IPS DF 6.9 (cell line): ENCODE measurements at places on chromosomes 5 and 9.

GRCh38 chr9:16683326-16683725, 187.1 kb downstream of the BNC2 start:
- no peaks in the 10 kb centered on the region for H3K27me3 ChIP-seq
- DNase-seq = no peak
- no peaks in the 10 kb centered on the region for H3K36me3 ChIP-seq
- no peak overlapping the region for H3K4me3 ChIP-seq
- 0 out of 2 replicates have a peak, but pooled peaks cover 3% of the 10 kb centered on the region for H3K4me1 ChIP-seq
- H3K27ac ChIP-seq = no peak overlapping the region

GRCh38 chr9:124595743-124596142, 88.5 kb upstream of the NR5A1 start:
- H3K27ac ChIP-seq = no peak overlapping the region
- H3K4me3 ChIP-seq = no peak overlapping the region
- H3K4me1 ChIP-seq = peaks cover 2% of the 10 kb centered on the region
- H3K27me3 ChIP-seq = no peaks in the 10 kb centered on the region

DNA sequence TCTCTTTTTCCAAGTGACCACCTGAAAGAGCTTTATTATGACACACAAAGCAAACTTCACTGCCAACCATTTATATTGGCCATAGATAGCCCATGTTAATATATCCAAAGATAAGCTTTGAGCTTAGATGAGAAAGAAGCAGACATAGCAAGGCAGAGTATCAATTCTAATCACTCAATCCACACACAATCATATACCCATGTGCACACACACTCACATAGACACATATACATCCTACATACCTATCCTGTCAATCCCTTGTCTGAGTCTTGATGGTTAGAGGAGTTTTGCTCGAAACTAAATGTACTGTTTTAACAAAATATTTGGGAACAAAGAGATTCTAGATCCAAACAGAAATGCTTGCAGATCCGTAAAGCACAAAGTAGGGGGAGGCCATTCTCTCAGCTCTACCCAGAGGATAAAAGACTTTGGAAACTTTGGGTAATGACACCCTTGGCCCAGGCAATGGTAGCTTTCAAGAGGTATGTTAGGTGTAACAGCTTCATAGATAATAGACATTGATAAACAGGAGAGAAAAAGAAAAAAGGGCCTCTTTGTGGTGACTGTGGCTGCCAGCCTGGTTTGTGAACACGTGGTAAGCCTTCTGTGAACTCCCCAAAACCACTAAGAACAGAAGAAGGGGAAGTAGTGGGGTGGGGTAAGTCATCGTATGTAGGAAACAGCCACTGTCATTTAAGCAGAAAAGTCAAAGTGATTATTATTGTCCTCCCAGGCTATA, 121.6 kb downstream of the TLR4 start:
- DNase-seq = no peak
- H3K36me3 ChIP-seq = no peaks in the 10 kb centered on the region
- H3K27ac ChIP-seq = no peak overlapping the region
- H3K27me3 ChIP-seq = no peaks in the 10 kb centered on the region

DNA sequence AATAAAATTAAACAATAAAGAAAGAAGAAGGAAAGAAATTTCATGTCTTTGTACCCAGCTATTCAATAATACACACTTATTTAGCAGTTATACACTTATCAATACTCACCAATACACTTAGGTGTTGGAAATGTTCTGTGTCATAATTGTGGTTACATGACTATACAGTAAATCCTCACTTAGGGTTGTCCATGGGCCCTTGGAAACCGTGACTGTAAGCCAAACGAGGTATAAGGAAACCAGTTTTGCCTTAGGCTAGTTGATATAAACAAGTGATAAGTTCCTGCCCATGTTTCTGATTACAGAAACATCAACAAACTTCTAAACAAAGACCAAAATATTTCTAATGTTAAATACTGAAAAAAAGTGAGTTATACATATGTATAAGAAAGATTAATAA, 10.0 kb upstream of the SLCO4C1 start:
- H3K4me3 ChIP-seq = no peak overlapping the region
- H3K36me3 ChIP-seq = no peaks in the 10 kb centered on the region
- no peaks in the 10 kb centered on the region for H3K27me3 ChIP-seq
- H3K4me1 ChIP-seq = no peaks in the 10 kb centered on the region

- no peak overlapping the region for H3K27ac ChIP-seq
- H3K4me3 ChIP-seq = peak overlapping the region; percentile 65; the same call in 1 of the 2 replicates
- peaks cover 2% of the 10 kb centered on the region for H3K36me3 ChIP-seq
- H3K4me1 ChIP-seq = no peaks in the 10 kb centered on the region; the same call in 1 of the 2 replicates
Measured at GRCh38 chr5:74638970-74639806, 1.3 kb downstream of the ENC1 start.

- H3K4me3 ChIP-seq = peak overlapping the region; percentile 93; the same call in 1 of the 2 replicates
- no peaks in the 10 kb centered on the region; the same call in 1 of the 2 replicates for H3K27me3 ChIP-seq
- no peak overlapping the region for H3K27ac ChIP-seq
- H3K4me1 ChIP-seq = peaks cover 2% of the 10 kb centered on the region; the same call in 1 of the 2 replicates
Measured at GRCh38 chr5:56816546-56817081, 1.3 kb downstream of the MAP3K1 start.

DNA sequence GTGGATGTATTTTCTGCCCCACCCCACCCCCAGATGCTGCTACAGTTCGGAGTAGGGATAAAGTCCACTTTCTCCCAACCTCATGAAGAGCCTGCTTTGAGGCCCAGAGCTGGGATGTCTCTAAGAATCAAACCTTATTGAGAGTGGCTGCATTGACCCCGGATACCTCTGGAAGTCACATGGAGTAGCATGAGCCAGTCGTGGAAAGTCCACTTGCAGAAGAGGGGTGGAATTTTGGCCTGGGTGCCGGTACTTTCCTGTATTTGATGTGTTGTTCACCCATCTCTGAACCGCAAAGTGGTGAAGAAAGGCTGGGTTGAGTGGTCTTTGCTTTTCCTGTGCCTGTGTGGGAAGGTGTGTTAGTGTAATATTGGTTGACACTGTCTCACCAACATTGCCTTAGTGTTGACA, 3.7 kb downstream of the OTULIN start:
- no peak for DNase-seq
- no peaks in the 10 kb centered on the region; the same call in 1 of the 2 replicates for H3K27me3 ChIP-seq
- H3K4me1 ChIP-seq = 0 out of 2 replicates have a peak, but pooled peaks cover 1% of the 10 kb centered on the region
- H3K4me3 ChIP-seq = no peak overlapping the region
- H3K36me3 ChIP-seq = no peaks in the 10 kb centered on the region

DNA sequence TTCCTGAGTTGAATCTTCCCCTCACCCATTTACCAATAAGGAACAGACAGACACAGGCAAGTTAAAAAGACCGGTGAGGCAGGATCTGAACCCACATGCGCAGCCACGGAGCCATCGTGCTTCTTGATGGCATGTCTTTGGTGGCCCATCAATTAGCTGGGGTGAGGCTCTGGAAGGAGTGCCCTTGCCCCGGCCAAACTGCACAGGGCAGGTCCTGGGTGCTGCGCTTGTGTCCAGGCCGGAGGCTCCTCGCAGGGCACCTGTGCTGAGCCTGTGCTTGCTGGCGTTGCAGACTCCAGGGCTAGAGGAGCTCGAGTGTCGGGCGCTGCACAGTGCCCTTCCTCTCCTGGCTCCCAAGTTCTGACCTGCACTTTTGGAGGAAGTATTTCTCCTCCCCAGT, 66.4 kb downstream of the PSMB7 start:
- no peak for DNase-seq
- H3K4me3 ChIP-seq = no peak overlapping the region

- no peaks in the 10 kb centered on the region for H3K4me1 ChIP-seq
- DNase-seq = no peak
- H3K27ac ChIP-seq = no peak overlapping the region
- no peak overlapping the region for H3K4me3 ChIP-seq
Measured at GRCh38 chr9:106441283-106441682, 421.7 kb upstream of the ZNF462 start.

- H3K27me3 ChIP-seq = peaks cover 19% of the 10 kb centered on the region; the same call in 1 of the 2 replicates
- no peaks in the 10 kb centered on the region for H3K4me1 ChIP-seq
- DNase-seq = no peak
Measured at GRCh38 chr9:113690055-113690740, 185.9 kb upstream of the ZNF618 start.

- no peak overlapping the region for H3K27ac ChIP-seq
- H3K27me3 ChIP-seq = no peaks in the 10 kb centered on the region
- no peaks in the 10 kb centered on the region for H3K36me3 ChIP-seq
- DNase-seq = no peak
- H3K4me1 ChIP-seq = 0 out of 2 replicates have a peak, but pooled peaks cover 2% of the 10 kb centered on the region
Measured at GRCh38 chr9:38414040-38414723, 10.1 kb downstream of the IGFBPL1 start.
